ENCODE measurements at places on chromosomes 6 and 20. TPM values are rescaled to one million over a fixed set of nuclear protein-coding genes. Genes with fewer than 3 reads are reported as not detected.

Gene OR2J3
- not detected for total RNA-seq

Gene B3GALT4
- 0.27 TPM for total RNA-seq

Gene CLPSL1
- total RNA-seq, result not detected

DNA sequence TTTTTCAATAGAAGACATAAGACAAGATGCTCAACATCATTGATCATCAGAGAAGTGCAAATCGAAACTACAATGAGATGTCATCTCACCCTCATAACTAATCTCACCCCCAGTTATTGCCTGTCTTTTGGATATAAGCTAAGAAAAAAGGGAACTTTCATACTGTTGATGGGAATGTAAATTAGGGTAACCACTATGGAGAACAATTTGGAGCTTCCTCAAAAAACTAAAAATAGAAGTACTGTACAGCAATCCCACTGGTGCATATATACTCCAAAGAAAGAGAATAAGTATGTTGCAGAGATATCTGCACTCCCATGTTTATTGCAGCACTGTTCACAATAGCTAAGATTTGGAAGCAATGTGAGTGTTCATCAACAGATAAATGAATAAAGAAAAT is 26.4 kb upstream of the PHF3 start:
- no peaks in the 10 kb centered on the region for H3K4me1 ChIP-seq
- H3K27me3 ChIP-seq, result no peaks in the 10 kb centered on the region
- H3K36me3 ChIP-seq, result no peaks in the 10 kb centered on the region
- no peak for DNase-seq
- no peak overlapping the region for H3K4me3 ChIP-seq

- no peak overlapping the region for H3K4me3 ChIP-seq
- H3K27ac ChIP-seq, result no peak overlapping the region
- no peaks in the 10 kb centered on the region for H3K27me3 ChIP-seq
- DNase-seq, result no peak
- H3K36me3 ChIP-seq, result no peaks in the 10 kb centered on the region
These were observed 283.6 kb downstream of the PTPRT start for GRCh38 chr20:42906120-42906519.

DNA sequence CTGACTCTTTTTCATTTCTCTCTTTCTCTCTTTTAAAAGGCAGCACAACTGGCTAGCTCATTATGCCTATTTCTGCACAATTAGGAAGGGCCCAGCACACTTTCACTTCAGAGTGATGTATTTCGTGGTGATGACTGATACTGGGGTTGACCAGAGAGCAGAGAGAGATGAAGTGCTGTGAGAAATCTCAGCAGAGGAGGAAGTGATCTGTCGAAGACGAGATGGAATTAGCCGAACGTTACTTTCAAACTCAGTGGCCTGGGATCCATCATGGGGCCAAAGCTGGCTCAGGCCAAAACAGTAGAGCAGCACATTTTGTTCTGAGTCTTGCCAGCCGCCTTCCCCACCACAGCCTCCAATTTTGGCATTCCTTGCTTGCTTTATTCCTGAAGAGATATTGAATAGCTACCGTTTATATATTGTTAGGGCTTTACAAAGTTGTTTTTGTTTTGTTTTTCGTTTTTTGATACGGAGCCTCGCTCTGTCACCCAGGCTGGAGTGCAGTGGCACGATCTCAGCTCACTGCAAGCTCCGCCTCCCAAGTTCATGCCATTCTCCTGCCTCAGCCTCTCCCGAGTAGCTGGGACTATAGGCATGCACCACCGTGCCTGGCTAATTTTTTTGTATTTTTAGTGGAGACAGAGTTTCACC is 213.2 kb upstream of the ECI2 start:
- no peak for DNase-seq
- no peak overlapping the region for H3K4me3 ChIP-seq
- H3K4me1 ChIP-seq, result no peaks in the 10 kb centered on the region
- no peaks in the 10 kb centered on the region for H3K36me3 ChIP-seq
- no peak overlapping the region for H3K27ac ChIP-seq
- H3K27me3 ChIP-seq, result no peaks in the 10 kb centered on the region

- no peaks in the 10 kb centered on the region for H3K27me3 ChIP-seq
- no peaks in the 10 kb centered on the region for H3K36me3 ChIP-seq
- H3K4me3 ChIP-seq, result peak overlapping the region; percentile 84
- peaks cover 38% of the 10 kb centered on the region for H3K4me1 ChIP-seq
- peak overlapping the region; percentile 30 for H3K27ac ChIP-seq
These were observed 34.2 kb upstream of the BTN3A2 start for GRCh38 chr6:26330859-26331217.

- H3K36me3 ChIP-seq, result no peaks in the 10 kb centered on the region
- peaks cover 25% of the 10 kb centered on the region for H3K4me1 ChIP-seq
- DNase-seq, result no peak
- no peak overlapping the region for H3K4me3 ChIP-seq
- no peaks in the 10 kb centered on the region for H3K27me3 ChIP-seq
These were observed 101.2 kb upstream of the TIAM2 start for GRCh38 chr6:154893917-154894316.

DNA sequence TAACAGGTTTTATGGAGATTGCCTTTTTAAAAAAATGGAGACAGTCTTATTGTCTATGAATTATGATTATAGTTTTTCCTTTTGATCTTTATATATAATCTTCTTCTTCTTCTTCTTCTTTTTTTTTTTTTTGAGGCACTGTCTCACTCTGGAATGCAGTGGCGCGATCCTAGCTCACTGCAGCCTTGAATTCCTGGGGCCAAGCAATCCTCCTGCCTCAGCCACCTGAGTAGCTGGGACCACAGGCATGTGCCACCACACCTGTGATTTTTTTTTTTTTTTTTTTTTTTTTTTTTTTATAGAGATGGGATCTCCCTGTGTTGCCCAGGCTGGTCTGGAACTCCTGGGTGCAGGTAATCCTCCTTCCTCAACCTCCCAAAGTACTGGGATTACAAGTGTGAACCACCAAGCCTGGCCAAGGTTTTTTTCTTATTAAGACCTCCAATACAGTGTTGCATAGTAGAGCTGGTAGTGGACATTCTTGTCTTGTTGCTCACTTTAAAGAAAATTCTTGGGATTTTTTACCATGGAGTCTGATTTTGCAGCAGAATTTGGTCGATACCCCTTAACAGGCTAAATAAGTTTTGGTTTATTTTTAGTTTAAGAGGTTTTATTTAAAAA is 46.5 kb downstream of the STK4 start:
- H3K27me3 ChIP-seq, result no peaks in the 10 kb centered on the region
- H3K4me3 ChIP-seq, result no peak overlapping the region
- H3K4me1 ChIP-seq, result peaks cover 9% of the 10 kb centered on the region
- H3K27ac ChIP-seq, result no peak overlapping the region

GRCh38 chr6:26349964-26350857 is 14.8 kb upstream of the BTN3A2 start:
- peak; percentile 95 for DNase-seq
- peaks cover 93% of the 10 kb centered on the region for H3K4me1 ChIP-seq
- H3K36me3 ChIP-seq, result no peaks in the 10 kb centered on the region
- peak overlapping the region; percentile 17 for H3K4me3 ChIP-seq

DNA sequence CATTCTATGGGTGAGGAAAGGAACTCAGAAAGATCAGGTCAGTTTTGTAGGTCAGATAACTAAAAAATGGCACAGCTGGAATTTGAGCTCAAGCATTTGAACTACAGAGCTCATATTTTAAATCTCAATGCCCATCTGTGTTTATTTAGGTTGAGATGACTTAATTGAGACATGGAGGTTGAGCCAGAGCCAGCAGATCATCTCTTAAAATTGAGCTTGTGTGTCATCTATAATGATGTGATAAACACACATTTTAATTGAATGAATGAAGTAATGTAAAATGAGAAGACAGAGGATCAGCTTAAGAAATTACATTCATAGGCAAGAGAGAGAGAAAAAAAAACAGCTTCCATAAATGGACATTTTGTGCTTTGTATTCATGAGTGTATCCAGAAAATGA is 3.7 kb downstream of the MANEA start:
- no peaks in the 10 kb centered on the region for H3K36me3 ChIP-seq
- H3K4me3 ChIP-seq, result no peak overlapping the region
- no peaks in the 10 kb centered on the region for H3K27me3 ChIP-seq

GRCh38 chr20:31824554-31825313 is 5.6 kb downstream of the MYLK2 start:
- H3K27me3 ChIP-seq, result peaks cover 56% of the 10 kb centered on the region
- no peak overlapping the region for H3K27ac ChIP-seq
- DNase-seq, result no peak
- H3K4me3 ChIP-seq, result no peak overlapping the region
- H3K4me1 ChIP-seq, result 0 out of 2 replicates have a peak, but pooled peaks cover 7% of the 10 kb centered on the region

GRCh38 chr20:4688305-4688704 is 33.4 kb upstream of the PRND start:
- no peak overlapping the region for H3K4me3 ChIP-seq
- H3K36me3 ChIP-seq, result no peaks in the 10 kb centered on the region
- DNase-seq, result no peak
- no peak overlapping the region for H3K27ac ChIP-seq

GRCh38 chr6:36556281-36556680 is 9.0 kb upstream of the STK38 start:
- H3K36me3 ChIP-seq, result no peaks in the 10 kb centered on the region
- H3K4me1 ChIP-seq, result peaks cover 7% of the 10 kb centered on the region
- no peak overlapping the region for H3K4me3 ChIP-seq
- DNase-seq, result no peak
